DMS153 (cell line): ENCODE measurements at places on chromosomes 3 and 15.

GRCh38 chr3:38039899-38040261 lies 872 bp downstream of the DLEC1 start:
- DNase-seq = no peak

GRCh38 chr15:72797338-72797689 lies 13.8 kb upstream of the ADPGK start:
- no peak for DNase-seq

GRCh38 chr3:185995352-185995751 lies 57.5 kb upstream of the TRA2B start:
- no peak for DNase-seq

- no peak for DNase-seq
Observed at GRCh38 chr15:25248583-25249235, 190.1 kb downstream of the UBE3A start.

DNA sequence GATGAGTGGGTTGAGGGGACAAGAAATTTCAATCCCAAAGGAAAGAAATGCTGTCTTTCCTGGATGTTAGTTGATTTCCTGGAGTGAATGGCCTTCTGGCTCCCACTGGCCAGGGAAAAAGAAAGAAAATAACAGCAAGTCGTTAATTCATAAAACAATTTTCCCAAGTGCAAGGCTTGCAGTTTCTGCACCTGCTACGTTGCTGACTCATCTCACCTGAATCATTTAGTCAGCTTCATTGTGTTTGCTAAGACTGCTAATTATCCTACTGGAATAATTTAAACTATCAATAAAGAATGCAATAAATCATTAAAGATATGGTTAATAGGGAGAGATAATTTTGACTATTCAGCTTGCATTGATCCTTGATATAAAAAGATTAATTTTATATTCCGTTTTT lies 387.6 kb downstream of the ROBO2 start:
- DNase-seq = peak; percentile 1

DNA sequence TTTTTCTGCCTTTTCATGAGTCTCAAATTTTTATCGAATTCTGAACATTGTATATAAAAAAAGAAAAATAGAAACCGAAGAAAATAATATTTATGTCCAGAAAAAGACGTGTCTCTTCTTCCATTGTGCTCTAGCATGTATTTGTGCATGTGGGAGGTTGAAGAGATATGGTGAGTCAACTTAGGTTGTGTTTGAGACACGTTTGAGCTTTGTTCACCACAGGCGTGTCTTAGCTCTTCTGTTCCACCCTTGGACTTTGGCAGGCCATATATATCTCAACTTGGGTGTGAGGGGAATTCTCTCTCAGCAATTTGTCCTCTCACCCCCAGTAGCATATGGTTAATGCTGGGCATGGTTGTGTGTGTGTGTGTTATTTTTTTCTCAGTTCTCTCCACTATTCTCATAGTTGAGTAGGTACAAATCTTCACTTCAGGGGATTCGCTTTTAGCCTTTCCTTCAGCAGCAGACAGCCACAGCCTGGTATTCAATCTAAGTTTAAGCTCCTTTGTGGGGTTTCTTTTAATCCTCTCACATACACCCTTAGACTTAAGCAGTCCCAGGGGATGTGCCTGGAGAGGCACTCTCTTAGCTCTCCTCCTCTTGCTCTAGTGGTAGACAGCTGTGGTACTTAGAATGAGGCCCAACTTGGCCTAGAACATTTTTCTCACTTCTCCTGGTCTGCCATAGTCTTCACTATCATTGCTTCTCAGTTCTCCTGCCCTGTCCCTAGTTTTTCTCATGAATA lies 286.5 kb upstream of the RBMS3 start:
- no peak for DNase-seq

DNA sequence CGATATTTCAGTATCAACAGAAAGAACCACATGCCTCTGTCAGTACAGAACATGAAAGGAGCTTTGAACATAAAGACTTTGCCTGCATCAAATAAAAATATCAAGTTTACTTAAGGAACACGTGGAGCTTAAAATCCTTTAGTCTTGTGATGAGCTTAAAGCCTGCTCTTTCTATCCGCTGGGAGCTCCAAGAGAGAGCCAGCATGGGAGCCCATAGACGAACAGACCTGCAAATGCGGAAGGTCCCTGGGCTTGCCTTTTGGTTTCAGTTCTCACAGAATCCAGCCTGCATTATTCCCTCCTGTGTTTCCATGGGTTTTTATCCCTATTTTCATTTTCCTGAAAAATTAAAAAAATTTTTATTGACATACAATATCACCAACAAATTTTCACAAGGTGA lies 530.6 kb upstream of the RGMA start:
- DNase-seq = no peak

GRCh38 chr3:156963096-156963495 lies 136.9 kb downstream of the LEKR1 start:
- no peak for DNase-seq

GRCh38 chr15:43378601-43379000 lies 7.7 kb downstream of the TUBGCP4 start:
- no peak for DNase-seq

DNA sequence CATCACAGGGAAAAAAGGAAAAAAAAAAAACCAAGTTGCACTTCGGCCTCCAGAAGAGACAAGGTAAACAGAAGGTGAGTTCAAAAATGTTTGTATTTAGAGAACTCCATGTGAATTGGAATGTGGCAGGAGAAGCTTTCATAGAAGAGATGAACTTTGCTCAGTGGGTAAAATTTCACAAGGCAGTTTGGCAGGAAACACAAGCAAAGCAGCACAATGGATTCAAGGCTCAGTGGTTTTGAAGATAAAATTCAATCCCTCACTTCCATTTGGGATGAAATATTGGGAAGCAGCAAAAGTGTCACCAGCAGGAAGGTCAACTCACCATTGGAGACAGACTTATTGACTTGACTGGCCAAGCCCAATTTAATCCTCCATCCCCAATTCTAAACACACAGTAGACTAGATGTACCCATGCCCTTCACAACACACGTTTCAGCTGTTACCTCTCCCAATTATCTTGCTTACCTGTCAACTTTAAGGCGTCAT lies 256.7 kb upstream of the ICE2 start:
- DNase-seq = no peak

DNA sequence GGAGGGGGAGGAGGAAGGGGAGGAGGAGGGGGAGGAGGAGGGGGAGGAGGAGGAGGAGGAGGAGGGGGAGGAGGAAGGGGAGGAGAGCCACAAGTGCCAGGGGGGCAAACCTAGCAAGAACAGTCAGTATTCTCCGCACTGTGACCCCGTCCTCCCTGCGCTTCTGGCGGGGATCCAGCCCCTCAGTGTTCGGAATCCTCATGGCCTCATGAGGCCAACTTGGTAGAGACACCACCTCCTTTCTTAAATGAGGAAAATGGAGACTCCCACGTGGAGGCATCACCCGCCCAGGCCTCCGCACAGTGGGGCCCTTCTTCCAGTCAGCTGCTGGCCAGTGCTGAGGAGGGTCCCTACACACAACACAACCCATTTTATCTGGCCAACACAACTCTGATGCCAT lies 163.4 kb downstream of the XXYLT1 start:
- no peak for DNase-seq

DNA sequence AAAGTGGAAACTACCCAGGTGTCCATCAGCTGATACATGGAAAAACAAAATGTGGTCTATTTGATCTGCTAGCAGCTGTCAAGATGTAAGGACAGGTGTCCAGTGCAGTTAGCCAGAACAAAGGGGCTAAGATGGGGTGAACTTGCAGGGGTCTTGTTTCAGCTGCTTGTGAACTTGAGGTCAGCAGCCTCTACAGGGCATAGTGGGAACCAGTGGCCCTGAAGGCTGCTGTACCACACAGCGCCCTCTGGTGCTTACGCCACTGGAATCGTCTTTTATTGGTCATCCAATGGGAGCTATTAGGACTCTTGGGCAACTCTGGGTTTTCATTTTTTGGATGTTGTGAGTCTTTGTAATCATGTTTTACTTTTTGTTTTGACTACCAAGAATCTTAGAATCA lies 62.2 kb upstream of the CTSH start:
- no peak for DNase-seq

DNA sequence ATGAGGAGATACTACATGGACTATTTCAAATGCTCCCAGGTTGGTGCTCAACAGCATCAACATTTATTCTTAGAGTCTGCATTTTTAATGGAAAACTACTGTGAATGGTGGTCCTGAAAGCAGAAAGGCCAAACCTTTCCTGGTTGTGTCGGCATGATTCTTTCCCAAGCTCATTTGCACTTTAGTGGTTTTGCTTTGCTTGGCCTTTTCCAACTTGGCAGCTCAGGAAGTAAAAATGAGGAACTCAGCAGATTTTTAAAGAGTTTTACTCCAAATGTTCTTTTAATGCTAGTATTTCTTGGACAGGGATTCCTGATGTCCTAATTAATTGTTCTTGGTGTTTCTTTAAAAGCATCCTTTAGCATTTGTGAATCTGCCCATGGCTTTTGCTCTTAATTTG lies 197.4 kb downstream of the SLC9A9 start:
- DNase-seq = no peak
